ENCODE measurements at places on chromosomes 5 and 9. TPM values are rescaled to one million over a fixed set of nuclear protein-coding genes. Genes with fewer than 3 reads are reported as not detected.
A peak's percentile ranks its signal among the peaks of the same experiment; 100 is the strongest.

OR1Q1 gene
- not detected for total RNA-seq

DDX4 gene
- total RNA-seq: not detected

GRCh38 chr9:13690595-13690994 lies 411.1 kb upstream of the MPDZ start:
- DNase-seq: no peak

- DNase-seq: no peak
Measured at GRCh38 chr5:107618242-107618641, 52.5 kb downstream of the EFNA5 start.

GRCh38 chr9:6412487-6413364 lies at the start of gene UHRF2:
TSS of gene UHRF2 (plus strand) at chr9:6413199. CDS start at chr9:6413491, 292 bp downstream.
- DNase-seq: peak; percentile 99

GRCh38 chr5:9782826-9783560 lies 152.8 kb upstream of the TAS2R1 start:
- DNase-seq: no peak

GRCh38 chr9:79279356-79279755 lies 292.4 kb upstream of the TLE4 start:
- DNase-seq: no peak

DNA sequence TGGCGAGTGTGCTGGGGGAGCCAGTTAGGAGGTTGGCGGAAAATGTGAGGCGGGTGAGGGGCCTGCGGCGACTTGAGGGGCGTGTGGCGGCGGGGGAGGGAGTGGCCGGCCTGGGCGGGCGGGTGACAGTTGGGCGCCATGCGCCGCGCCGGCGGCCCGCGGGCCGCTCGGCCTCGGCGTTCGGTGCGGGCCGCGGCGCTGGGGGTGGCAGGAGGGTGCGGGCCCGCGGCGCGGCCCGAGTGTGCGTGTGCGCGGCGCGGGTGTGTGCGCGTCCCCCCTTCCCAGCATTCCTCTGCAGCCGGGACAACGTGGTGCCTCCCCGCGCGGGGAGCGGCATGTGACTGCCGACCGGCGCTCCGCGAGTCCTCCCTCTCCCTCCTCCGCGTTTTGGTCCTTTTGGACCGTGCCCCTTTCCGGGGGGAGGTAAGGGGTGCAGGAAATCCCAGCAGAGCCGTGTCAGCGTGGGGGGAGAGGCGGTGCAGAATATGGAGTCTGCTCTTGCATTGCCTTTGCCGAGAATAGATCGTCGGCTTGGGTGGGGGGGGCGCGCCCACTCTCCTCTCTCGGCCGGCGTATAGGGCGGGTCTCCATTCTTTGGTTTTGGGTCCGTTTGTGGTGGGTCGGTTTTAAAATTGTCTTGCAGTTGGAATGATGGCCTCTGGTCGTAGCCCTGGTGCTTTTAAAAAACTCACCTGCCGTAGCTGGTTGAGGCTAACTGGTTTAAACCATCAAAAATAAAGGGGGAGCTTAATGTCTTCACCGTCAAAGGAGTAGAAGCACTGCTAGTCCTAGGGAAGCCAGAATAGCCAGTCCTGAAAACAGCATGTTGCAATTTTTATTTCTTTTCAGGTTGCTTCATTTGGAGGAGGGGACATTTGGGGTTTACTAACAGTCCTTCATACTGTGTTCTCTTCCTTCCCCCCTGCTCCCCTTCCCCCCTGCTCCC lies 2.0 kb downstream of the LARP1 start:
- peak; percentile 69 for DNase-seq

GRCh38 chr5:143541943-143542797 lies 138.7 kb upstream of the NR3C1 start:
- no peak for DNase-seq

DNA sequence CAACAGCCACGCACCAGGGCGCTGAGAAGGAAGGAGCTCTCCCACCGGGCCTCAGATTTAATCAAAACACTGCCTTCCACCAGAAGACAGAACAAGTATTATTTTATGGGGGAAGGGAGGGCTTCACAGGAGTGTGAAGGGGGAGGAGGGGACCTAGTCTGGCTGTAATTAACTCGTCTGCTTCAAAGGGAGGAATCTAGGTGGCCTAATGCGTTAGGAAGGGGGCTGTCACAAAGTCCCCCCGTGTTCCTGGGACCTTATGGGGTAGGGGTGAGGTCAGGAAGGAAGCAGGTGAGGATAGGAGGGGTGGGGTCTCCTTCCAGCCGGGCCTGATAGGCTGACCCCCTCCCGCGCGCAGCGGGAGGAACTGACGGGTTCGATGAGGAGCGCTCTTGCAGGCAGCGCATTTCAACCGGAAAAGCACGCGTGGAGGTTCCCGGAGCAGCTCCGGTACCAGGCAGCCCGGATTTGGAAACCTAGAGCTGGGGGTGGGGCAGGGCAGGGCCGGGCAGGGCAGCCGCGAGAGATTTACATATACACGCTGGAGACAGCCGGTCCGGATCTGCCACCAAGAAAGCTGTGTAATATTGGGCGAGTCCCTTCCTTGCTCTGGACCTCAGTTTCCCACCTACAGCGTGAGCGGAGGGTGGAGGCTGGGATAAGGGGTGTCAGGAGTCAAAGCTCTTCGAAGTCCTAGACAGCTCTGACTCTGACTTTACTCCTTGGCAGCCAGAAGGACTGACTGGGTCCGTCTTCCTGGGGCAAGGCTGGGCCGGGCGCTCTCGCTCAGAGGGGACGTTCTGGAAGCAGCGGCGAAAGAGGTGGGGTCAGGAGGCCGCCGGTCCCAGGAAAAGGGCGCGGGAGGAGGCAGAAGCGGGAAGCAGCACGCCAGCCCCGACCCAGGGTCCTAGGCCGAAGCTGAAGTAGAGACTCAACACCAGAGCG lies 1.8 kb downstream of the SHB start:
- peak; percentile 56 for DNase-seq

DNA sequence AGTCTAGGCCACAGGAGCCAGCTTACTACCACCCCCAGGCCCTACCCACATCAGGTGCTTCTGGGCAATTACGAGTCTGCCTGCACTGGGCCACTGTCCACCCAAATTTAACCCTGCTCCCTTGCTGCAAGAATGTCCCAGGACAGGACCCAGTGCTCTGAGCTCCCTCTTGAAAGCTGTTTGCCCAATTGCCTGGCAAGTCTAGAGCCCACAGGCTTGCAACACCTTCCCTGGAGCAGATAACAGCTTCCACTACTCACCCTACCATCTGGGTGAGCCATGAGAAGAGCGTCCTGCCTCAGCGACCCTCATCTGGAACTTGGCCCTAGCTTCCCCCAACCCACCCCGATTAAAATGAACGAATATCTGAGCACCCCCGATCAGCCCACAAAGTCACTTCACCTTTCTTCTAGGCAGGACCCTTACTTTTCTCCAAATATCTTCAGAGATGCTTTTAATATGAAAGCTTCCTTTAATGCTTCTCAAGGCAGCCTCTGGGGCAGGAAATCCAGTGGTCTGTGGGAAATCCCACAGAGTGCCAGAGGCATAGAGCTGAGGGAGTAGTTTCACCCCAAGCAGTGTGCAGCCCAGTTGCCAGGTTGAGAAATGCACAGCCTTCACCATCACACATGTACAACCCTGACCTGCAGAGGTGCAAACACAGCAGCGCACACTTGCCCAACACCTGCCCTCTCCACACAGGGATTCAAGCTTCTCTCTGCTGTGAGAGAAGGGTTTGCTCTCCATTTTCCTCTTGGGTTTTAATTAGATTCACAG lies 10.6 kb downstream of the ACSL6 start:
- DNase-seq: peak; percentile 13

DNA sequence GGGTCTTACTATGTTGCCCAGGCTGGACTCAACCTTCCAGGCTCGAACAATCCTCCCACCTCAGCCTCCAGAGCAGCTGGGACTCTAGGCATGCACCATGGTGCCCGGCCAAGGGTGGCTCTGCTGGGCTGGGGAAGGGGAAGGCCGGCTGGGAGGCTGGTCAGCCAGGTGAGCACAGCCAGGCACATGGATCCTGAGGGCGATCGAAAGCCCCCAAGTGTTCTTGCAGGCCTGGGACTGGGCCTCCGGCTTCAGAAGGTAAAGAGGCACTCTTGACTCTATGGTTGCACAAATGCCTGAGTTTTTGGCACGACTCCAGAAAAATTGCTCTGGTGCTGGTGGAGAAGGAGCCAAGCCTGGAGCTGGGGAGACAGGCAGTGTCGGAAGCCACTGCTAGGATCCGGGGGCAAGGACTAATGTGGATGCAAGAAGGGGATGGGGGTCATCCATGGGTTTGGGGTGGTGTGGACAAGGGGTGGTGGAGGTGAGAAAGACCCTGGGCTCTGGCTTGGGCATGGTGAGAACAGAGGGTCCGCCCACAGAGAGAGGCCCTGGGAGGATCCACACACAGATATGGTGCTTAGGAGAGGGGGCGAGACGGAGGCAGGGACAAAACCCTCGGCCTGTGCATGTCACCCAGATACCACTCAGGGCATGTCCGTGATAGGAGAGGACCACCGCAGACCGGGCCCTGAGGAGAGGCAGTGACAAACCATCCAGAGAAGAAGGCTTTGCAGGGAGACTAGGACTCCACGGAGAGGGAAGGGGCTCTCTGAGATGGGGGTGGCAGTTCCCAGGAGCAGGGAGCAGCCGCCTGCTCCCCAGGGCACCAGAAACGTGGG lies 51.1 kb upstream of the COL5A1 start:
- no peak for DNase-seq

DNA sequence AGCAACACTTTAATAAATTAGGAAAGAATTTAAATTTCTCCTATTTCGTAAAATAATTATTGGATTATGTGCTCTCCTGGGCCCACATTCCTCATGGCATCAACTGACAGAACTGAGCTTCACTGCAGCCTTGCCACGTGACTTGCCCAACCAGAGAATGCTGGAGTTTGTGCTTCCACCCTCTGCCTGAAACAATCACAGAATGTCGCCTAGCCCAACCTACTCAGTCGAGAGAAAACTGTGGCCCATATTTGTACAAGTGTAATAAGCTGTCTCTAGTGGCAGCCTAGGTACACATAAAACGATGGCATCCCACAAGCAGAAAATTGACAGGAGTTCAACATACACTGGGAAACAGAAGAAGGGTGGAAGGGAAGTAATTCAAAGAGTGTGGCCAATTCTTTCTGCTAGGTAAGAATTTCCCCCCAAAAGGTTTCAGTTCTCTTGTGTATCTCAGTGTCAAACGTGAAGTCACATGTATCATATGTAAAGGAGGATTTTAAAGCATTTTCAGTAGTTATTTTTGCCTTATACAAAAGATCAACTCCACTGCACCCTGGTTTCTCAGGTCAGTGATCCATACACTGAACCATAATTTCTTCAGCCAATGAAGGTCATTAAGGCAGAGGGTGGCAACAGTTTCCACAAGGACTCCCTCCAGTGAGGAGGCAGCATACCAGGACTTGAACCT lies 41.7 kb downstream of the ZNF608 start:
- no peak for DNase-seq

DNA sequence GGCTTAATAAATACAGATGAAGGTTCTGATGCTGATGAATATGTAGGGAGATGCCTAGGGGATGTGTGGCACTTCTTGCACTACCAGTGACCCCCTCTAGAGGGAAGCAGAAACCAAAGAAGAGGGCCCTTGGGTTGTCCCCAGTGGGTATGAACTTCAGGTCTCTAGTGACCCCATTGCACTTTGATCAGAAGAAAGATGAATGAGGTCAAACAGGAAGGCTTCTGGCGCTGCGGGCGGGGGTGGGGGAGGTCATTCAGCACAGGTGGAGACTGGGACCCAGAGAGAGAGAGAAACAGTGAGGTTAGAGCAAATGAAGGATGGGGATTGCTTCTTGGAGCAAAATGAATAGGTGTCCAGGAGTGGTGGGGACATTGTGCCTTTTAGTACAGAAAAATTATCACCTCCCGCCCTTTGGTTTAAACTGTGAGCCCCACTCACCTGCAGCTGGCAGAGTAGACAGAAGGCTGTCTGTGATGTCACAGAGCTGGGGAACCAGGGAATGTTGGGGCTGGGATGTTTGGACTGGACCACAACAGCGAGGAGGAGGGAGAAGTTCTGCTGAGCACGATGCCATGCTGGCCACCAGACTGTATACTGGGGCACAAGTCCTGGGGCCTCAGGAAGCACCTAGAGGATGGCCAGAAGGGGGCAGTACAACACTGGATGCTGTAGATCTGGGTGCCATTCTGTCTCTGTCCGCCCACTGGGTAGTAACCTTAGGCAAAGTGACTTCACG lies at the start of gene TEX48:
TEX48 (minus strand) TSS at position 599 of the 739 bp plus-strand sequence. CDS start 10,469 bp downstream, outside the sequence.
- peak; percentile 52 for DNase-seq

- DNase-seq: no peak
Measured at GRCh38 chr9:97362777-97363545, 48.9 kb upstream of the TDRD7 start.

- DNase-seq: no peak
Measured at GRCh38 chr5:856531-857425, 6.0 kb upstream of the ZDHHC11 start.

GRCh38 chr5:6188976-6189375 lies 189.4 kb downstream of the MED10 start:
- no peak for DNase-seq

GRCh38 chr5:137631453-137631852 lies 104.4 kb downstream of the KLHL3 start:
- DNase-seq: no peak

Measured in kidney (tissue), 22 donors.